ENCODE measurements at places on chromosomes 12 and 14. TPM values are rescaled to one million over a fixed set of nuclear protein-coding genes. Genes with fewer than 3 reads are reported as not detected.

Gene TAS2R7
- 0.09 TPM for total RNA-seq

Gene CLEC9A
- total RNA-seq: not detected

Gene FAM222A
- 0.22 TPM for total RNA-seq

Gene GYS2
- total RNA-seq: not detected

Gene KRT72
- total RNA-seq: not detected

Gene USP15
- total RNA-seq: 62.0 TPM
